Activated CD4-positive, alpha-beta T cell treated with anti-CD3 and anti-CD28 coated beads for 1 hour (primary cell): ENCODE measurements at places on chromosomes 12 and 14.

DNA sequence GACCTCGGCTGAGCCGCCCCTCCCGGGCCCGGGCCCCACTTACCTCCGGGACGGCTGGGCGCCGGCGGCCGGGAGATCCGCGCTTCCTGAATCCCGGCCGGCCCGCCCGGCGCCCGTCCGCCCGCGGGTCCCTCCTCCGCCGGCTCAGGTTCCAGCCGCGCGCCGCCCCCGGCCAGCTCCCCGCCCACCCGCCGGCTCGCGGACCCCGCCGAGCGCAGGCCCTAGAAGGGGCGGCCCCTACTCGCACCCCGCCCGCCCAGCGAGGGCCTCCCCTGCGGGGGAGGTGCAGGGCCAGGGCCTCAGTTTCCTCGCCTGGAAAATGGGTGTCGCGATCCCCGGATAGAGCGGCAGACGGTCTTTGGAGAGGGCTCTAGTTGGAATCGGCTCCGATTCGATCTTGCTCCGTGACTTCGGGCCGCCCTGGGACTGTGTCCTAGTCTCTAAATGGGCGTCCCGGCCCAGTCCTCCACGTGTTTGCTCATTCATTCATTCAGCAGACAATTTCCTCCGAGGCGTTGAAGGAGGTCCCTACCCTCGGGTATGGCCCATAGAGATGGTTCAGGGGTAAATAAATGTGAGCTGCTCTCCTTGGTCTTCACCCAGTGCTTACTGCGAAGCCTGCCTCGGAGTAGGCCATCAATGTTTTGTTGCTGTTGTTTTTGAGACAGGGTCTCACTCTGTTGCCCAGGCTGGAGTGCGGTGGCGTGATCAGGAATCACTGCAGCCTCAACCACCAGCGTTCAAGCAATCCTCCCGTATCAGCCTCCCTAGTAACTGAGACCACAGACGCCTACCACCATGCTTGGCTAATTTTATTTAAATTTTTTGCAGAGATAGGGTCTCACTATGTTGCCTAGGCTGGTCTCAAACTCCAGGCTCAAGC is at the start of gene TRPV4:
Gene TRPV4, minus strand, starts transcription at position 92 of the 883 bp plus-strand sequence. CDS start 18,602 bp downstream, outside the sequence.
- no peak for DNase-seq

GRCh38 chr12:125533434-125534029 is 468.3 kb downstream of the AACS start:
- no peak for DNase-seq

GRCh38 chr14:99461411-99462085 is 19.1 kb downstream of the SETD3 start:
- DNase-seq, result no peak

DNA sequence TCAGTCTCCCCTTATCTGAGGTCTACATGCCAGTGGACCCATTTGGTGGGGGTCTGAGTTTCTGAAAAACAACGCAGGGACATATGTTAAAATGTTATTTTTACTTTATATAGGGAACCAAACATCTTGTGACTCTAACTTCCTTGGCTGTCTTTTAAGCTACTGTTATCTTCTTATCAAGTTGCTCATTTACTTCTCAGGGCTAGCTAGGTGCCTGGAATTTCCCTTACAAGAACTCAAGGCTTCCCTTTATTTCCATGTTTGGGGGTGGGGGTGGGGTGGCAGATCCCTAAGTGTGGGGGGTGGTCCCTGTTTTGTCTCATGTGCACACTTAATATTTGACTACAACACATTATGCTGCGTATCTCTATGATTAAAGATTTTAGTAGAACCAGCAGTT is 31.6 kb downstream of the PPP1R36 start:
- no peak for DNase-seq

DNA sequence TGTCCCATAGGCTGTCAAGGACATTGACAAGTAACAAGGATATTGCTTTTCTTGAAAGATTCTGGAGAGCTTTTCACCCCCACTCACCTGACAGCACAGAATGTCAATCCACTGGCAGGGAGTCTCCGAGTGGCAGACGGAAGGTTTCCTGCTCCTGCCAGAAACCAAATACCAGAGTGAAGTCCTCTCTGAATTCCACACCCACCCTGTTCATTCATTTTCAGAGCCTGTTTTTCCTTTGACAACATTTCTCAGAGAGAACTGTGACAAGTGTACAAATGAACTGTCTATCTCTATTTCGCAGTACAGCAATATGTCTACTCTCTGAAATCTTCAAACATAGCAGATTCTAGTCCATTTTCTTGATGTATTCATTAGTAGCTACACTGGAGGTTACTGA is 26.2 kb upstream of the BICD1 start:
- no peak for DNase-seq

DNA sequence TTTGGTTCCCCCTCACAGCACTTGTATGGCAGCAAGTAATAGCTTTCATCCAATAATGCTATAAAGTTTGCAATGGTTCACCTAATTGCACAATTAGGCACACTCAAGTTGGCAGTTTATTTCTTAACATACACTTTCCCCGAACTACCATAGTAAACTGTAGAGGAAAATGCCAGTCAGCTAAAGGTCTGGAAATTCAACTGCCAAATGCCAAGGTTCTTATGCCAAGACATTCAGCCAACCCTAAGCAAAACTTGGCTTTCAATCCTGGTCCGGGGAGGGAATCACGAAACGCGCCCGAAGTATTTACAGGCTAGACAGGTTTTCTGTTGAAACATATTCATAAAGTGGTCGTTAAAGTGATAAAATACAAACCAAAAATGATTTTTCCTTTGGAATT is 1512.4 kb upstream of the FLRT2 start:
- no peak for DNase-seq

DNA sequence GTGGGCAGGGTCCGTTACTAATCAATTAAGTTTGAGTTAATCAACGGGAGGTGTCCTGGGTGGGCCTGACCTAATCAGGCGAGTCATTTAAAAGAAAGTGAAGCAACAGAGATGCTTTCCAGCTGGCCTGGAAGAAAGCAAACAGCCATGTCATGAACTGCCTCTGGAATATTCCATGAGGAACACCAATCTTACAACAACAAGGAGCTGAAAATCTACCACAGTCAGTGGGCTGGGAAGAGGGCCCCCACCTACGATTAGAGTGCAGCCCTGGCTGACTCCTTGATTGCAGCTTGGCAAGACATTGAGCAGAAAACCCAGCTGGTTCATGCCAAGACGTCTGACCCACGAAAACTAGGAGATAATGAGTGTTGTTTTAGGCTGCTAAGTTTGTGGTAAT is 56.2 kb downstream of the SSPN start:
- DNase-seq, result no peak

- no peak for DNase-seq
These were observed 1600.5 kb upstream of the SEL1L start for GRCh38 chr14:83133981-83134645.

DNA sequence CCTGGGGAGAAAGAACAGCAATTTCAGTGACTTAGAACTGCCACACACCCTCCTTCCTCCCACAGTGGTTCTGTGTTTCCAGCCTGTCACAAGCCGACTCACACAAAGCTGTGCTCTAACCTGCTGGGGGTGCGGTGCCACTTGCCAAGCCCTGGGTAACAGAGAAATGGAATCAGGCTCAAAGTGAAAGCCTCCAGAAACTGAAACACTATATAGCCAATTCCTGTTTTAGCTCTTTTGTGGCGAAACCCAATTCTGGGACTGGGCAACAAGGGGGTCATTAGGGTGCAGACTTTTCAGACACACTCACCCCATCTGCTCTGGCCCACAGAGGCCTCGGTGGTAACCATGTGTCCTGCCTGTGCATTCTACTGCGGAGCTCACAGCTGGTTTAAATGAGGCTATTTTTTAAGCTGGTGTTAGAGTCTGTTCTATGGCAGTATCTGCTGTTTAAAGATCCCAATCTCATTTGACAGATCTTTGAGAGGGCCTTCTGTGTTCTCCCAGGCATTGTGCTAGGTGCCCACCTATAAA is 15.2 kb upstream of the ACTR6 start:
- DNase-seq, result no peak

DNA sequence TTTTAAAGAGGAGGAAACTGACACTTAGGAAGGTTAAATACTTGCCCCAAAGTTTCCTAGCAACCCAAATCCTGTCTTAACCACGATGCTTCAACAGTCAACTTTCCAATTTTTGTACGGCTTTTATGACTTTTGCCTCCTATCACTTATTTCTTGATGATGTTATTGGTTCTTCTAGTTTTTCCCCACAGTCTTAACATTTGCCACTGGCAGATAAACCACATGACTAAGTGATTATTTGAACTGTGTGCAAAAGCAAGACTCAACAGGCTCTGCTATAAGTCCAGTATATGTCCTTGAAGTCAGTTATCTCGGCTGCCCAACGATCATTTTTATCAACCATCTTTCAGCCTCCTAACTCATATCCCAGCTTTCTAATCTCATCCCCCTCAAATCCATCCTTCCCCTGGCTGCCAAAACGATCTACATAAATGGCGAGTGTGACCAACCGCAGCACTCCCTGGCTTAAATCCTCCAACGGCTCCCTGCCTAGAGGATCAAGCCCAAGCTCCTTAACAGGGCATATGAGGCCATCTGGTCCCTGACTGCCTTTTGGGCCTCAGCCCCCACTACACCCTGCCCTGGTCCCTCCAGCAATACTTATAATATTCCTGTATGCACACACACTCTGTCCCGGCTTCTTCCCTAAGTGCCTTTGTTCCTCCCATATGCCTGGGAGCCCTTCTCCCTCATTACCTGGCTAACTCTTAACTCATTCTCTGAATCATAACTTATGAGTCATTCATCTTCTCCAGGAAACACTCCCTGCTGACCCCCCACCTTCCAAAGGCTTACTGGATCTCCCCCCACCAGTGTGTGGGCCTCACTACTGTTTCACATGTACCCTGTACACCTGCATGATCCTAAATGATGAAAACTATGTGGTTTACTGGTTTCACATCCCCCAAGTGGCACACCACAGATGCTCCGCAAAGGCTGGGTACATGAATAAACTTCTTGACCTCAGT is 8.8 kb downstream of the VPS37B start:
- no peak for DNase-seq

- no peak for DNase-seq
These were observed 85.5 kb downstream of the CACNA1C start for GRCh38 chr12:2138294-2138693.

DNA sequence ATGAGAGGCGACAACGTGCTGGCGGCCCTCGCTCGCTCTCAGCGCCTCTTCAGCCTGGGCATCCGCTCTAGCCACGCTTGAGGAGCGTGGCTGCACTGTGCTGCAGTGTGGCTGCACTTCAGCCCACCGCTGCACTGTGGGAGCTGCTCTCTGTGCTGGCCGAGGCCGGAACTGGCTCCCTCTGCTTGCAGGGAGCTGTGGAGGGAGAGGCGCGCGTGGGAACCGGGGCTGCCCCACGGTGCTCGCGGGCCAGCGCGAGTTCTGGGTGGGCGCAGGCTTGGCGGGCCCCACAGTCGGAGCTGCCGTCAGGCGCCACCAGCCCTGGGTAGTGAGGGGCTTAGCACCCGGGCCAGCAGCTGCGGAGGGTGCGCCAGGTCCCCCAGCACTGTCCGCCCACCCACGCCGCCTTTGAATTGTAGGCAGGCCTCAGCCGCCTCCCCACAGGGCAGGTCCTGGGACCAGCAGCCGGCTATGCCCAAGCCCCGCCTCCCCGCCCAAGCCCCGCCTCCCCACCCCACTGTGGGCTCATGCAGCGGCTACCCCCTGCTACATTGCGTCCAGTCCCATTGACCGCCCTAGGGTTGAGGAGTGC is 974.2 kb downstream of the FSCB start:
- no peak for DNase-seq

- DNase-seq, result no peak
These were observed at the start of gene GPR68 for GRCh38 chr14:91244501-91244901. TSS of gene GPR68 (minus strand) at chr14:91244704. CDS start at chr14:91235050, 9,654 bp downstream.

DNA sequence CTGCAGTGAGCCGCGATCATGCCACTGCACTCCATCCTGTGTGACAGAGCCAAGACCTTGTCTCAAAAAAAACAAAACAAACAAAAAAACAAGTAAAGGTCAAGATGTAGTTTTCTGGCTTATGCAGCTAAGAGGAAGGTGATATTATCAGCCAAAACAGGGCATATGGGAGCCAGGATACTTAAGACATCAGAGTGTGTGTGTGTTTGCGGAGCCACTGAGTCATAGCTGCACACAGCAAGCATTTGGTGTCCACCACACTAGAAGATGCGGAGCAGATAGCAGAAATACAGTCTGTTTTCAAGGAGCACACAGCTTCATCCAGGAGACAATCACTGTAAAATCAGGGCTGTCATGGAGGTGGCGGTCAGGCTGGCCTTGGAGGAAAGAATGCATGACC is 72.6 kb upstream of the REP15 start:
- no peak for DNase-seq

- DNase-seq, result no peak
These were observed 54.6 kb downstream of the ADGRD1 start for GRCh38 chr12:131008131-131008912.

GRCh38 chr12:28023156-28023887 is 50.8 kb upstream of the PTHLH start:
- no peak for DNase-seq

GRCh38 chr12:99435095-99435791 is 212.3 kb upstream of the GARIN6 start:
- DNase-seq, result no peak

DNA sequence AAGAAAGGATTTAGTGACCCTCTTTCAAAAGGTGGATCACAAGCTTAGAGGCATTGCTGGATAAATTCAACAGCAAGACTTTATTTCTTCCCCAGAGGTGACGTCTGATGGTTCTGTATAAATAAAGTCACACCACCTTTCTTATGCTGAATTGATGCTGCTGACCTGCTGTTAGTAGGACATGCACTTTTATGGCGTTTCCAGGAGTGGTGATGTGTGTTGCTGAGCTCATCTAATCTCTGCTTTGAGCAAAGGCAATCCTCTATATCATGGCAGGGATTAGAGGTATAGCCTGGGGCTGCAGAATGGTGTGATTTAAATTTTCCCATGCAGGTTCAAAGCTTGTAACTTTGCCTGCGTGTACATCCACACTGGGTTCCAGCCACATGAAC is 94.9 kb downstream of the ETV6 start:
- no peak for DNase-seq

- DNase-seq, result no peak
These were observed 20.1 kb downstream of the KLRK1 start for GRCh38 chr12:10369557-10370415.

- DNase-seq, result no peak
These were observed 41.6 kb downstream of the ACACB start for GRCh38 chr12:109157986-109158385.

GRCh38 chr12:105057174-105057573 is 27.1 kb downstream of the ALDH1L2 start:
- DNase-seq, result no peak

DNA sequence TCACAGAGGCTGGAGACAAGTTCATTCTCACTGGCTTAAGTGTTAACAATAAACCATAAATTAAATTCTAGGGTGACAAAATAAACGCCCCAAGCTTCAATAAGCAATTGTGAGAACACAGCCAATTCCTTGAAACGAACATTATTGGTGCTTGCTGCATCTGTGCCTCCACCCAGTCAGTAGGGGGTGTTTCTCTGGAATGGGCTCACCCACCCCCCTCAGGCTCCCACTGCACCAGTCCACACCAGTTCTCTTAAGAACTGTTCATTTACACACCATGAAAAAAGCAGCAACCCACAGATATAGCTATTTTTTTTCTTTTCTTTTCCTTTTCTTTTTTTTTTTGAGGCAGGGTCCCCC is 34.7 kb downstream of the CDC42BPB start:
- no peak for DNase-seq

GRCh38 chr12:16228067-16228466 is 49.4 kb downstream of the SLC15A5 start:
- DNase-seq, result no peak

GRCh38 chr14:96574633-96575632 is 72.8 kb downstream of the PAPOLA start:
- no peak for DNase-seq
